CD4-positive, alpha-beta memory T cell (primary cell): ENCODE measurements at places on chromosomes 2 and 18. TPM values are rescaled to one million over a fixed set of nuclear protein-coding genes. Genes with fewer than 3 reads are reported as not detected.

- DNase-seq, result peak; percentile 72
These were observed 827.6 kb downstream of the RNF144A start for GRCh38 chr2:7744827-7745226.

DNA sequence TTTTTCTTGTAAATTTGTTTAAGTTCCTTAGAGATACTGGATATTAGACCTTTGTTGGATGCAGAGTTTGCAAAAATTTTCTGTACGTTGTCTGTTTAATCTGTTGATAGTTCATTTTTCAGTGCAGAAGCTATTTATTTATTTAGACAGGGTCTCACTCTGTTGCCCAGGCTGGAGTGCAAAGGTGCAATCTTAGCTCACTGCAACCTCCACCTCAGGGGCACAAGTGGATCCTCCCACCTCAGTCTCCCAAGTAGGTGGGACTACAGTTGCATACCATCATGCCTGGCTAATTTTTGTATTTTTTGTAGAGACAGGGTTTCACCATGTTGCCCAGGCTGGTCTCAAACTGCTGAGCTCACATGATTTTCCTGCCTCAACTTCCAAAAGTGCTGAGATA is 568.2 kb upstream of the REG3G start:
- DNase-seq, result no peak

NPHP1 gene
- 0.23 TPM for total RNA-seq

- no peak for DNase-seq
These were observed 4.1 kb upstream of the AGXT start for GRCh38 chr2:240864475-240864874.

- DNase-seq, result no peak
These were observed 121.8 kb downstream of the CTIF start for GRCh38 chr18:48660346-48661228.

RGPD3 gene
- 0.44 TPM for total RNA-seq

- no peak for DNase-seq
These were observed 2.4 kb upstream of the DTNA start for GRCh38 chr18:34707670-34708069.
